ENCODE measurements at places on chromosomes 12 and 14.

GRCh38 chr14:95998656-95999055 lies 40.5 kb upstream of the C14orf132 start:
- no peak for DNase-seq

- DNase-seq, result no peak
Measured at GRCh38 chr12:19388131-19388549, 51.2 kb upstream of the AEBP2 start.

DNA sequence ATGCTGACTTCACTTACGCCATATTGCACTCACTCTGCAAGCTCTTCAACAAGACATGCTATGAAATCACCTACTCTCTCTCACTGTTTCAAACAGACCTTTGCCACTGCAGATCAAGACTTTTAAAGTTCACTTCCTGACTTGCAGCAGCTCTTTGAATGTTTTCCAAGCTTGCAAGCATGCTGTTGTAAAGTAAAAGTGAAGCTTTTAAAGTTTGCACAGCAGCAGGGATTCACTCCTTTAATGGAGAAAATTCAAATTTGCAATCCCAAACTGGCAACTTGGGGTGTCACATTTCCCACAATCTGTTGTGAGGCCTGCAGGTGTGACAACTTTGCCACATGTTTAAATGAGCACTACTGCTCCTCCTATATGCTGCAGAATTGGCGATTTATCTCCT lies 270.9 kb downstream of the ALX1 start:
- DNase-seq, result no peak

GRCh38 chr14:47526591-47527244 lies 148.7 kb downstream of the MDGA2 start:
- DNase-seq, result no peak

DNA sequence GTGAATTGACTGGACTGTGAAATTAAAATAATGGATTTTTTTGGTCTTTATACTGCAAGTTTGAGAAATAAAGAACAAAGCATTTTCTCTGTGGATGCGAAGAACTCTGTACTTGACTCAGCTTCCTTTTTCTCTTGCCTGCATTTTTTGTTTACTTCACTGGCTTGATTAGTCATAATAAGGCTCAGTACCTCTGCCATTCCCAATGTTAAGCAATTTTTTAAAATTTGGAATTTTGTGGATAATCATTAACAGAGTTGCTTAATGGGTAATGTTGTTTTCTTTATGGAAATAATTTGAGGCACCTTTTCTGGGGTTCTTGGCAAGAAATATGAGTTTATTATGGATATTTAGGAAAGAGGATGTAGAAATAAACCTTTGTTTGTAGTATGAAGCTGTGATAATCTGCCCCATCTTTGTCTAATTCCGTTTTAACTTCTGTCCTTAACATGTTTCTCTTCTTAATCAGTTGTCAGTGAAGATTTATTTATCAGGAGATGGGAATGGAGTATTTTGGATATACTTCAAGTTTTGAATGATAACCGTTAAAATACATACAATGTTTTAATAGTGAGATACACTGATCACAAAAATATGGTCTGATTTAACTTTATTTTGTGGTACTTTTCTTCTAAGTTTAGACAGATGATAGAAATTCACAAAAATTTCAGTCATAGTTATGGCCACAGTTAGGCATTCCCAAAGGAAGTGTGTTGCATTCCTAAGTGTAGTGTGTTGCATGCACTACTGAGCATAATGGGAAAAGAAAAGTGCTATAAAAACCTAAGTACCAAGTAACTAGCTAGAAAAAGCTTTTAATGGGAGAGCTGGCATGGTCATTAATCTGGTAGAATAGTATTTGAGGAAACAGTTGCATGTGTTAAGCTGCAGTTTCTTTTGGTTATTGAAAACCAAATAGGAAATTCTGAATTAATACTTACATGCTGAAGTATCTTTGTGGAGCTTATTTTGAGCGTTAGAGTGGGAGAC lies 27.7 kb downstream of the WNK1 start:
- no peak for DNase-seq

DNA sequence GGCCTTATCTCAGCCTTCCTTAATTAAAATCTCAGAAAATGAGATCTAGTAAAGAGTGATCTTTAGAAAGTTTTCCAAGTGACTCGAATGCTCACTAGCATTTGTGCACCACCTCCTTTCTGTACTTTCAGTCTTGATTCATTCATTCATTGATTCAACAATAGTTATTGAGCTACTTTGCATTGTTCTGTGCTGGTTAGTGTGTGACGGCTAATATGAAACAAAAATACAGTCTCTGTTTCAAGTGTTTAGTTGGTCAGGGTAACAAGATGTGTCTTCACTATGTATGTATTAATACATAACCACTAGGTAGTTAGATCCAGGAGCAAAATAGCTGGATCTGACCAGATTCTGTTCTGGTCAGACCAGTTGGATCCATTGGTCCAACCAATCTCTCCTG lies 100.9 kb downstream of the FAR2 start:
- no peak for DNase-seq

DNA sequence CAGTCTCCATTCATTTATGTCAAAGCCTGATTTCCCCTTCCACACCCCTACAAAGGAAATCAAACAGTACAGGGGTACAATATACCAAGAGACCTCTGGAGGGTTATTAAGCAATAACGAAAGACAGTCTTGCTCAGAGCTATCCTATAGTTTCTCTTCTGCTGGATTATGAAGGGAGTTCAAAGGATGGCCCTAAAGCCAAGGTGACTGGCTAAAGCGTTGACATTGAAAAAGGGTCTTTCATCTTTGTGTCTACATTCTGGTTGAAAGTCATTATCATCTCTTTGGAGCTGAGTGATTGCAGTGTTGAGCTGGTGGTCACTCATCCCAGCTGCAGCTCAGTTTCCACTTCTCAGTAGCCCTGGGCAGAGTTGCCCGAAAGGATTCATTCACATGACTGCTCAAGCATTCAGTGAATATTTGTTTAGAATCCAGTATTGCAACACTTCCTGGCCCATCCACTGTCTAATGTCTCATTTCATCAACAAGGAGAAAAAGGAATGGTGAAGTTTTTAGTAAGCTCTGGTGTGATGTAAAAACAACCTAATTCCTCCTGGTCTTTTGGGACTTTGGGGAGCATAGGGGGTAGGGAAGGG lies 19.2 kb upstream of the TBX5 start:
- DNase-seq, result no peak

DNA sequence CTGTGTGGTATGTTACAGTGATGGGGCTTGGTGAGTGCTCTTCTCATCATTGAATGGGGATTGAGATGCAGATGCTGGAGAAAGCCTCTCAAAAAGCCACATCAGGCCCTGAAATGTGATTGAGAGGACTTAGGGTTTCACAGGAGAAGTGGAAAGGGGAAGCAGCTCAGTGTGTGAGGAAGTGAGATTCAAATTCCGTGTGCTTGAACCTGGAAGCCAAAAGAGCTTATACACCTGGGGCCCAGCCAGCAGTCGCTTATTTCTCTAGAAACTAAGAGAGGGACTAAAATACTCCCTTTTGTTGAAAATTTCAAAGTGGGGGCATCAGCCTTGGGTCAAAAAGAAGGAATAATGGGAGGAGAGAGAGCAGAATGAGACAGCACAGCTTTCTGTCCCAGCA lies 39.1 kb upstream of the GZMB start:
- no peak for DNase-seq

GRCh38 chr12:2212537-2212936 lies 159.8 kb downstream of the CACNA1C start:
- no peak for DNase-seq

DNA sequence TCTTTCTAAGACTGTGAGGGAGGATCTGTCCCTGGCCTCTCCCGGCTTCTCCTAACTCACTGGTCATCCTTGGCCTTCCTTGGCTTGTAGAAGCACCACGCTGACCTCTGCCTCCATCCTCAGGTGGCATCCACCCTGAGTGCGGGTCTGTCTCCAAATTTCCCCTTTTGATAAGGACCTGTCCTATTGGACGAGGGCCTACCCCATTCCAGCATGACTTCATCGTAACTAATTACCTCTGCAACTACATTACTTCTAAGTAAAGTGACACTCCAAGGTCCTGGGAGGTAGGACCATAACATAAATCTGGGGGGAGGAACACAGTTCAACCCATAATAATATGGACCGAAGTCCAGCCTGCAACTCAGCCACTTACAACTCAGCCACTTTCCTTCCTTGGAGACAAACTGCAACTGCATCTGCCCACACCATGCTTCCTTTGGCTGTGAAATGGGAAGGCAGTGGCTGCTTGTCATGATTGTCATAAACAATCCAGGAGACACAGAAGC lies 229.6 kb upstream of the DIO3 start:
- no peak for DNase-seq

- no peak for DNase-seq
Measured at GRCh38 chr14:61698206-61698980, 3.1 kb downstream of the HIF1A start.

DNA sequence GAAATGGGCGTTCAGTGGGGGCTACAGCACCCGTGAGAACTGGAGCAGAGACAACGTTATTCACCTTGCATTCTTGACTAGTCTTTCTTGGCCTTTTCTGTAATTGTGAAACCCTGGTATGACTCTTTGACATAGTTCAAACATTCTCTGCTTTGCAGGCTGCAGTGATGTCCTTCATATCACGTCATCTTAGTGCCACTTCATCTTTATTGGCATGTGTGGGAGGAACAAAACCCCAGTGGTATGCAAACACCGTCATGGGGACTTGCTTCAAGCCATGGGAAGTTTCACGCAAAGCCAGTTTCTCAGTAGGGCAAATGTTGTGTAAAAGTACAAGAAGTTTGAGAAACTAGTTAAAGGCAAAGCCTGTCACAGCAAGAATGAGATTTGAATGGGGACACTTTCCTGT lies 20.2 kb upstream of the DUSP16 start:
- DNase-seq, result peak; percentile 78
